Daoy (cell line): ENCODE measurements at places on chromosomes 6 and 20. TPM values are rescaled to one million over a fixed set of nuclear protein-coding genes. Genes with fewer than 3 reads are reported as not detected.

Gene ADGRF5
- 0.11 TPM in 1 of 2 replicates, not detected in the other for total RNA-seq

Gene MOXD1
- total RNA-seq = 0.71 and 0.97 TPM in 2 replicates

Gene FABP7
- total RNA-seq = not detected in 2 replicates

Gene RBM24
- 7.9 and 12.5 TPM in 2 replicates for total RNA-seq

Gene RRBP1
- total RNA-seq = 93.3 and 116 TPM in 2 replicates

Gene HLA-DMB
- total RNA-seq = 0.23 and 3.2 TPM in 2 replicates

Gene APCDD1L
- 2.8 and 3.2 TPM in 2 replicates for total RNA-seq

Gene FAXC
- total RNA-seq = 4.7 and 12.2 TPM in 2 replicates

Gene LBP
- total RNA-seq = not detected in 2 replicates

Gene WFDC2
- not detected in 2 replicates for total RNA-seq

Gene CRISP2
- total RNA-seq = 0.23 and 1.1 TPM in 2 replicates

Gene HLA-DOA
- total RNA-seq = 1.9 TPM in 1 of 2 replicates, not detected in the other

Gene TRIM31
- total RNA-seq = 0.11 TPM in 1 of 2 replicates, not detected in the other

Gene SERPINB6
- total RNA-seq = 38.7 and 46.4 TPM in 2 replicates

Gene MICA
- total RNA-seq = 34.9 and 44.1 TPM in 2 replicates

Gene FGD2
- total RNA-seq = not detected in 2 replicates

DNA sequence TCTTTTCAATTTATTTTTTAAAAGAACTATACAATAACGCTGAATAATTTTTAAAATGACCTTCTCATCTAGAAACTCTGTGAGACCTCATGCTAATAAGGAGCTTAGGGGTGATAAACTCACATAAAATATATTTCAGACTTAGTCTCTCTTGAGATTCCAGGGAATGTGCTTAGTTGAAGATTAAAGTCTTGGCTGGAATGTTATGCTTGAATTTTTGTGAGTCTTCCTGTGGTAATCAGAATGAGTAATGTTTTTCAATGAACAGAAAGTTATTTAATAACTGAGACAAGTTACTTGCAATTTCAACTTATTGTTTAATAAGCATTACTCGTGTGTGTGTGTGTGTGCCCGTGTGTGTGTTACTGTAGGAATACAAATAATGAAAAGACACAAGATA, 379.9 kb upstream of the EPHA7 start:
- DNase-seq = no peak

DNA sequence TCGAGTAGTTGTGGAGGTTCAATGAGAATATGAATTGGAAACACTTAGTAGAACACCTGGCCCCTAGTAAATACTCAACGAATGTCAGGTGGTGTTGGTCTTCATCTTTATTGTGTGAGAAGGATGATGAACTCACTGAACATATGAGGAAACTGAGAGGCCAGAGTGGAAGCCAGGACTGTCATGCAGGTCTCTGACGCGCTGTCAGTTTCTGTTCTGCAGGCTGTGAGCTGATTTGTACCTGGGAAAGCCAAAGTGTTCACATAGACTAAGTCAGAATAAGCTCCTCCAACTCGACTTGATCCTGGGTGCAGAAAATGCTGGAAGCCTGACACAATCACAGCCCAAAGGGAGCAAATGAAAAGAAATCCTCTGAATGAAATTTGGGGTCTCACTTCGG, 222.2 kb downstream of the LY86 start:
- DNase-seq = no peak

- DNase-seq = no peak
Measured at GRCh38 chr20:37081717-37082289, 14.0 kb downstream of the RBL1 start.

GRCh38 chr6:444653-445275, 53.2 kb downstream of the IRF4 start:
- peak; percentile 31 for DNase-seq

GRCh38 chr6:107811591-107812218, 12.4 kb downstream of the SCML4 start:
- peak; percentile 56 for DNase-seq

GRCh38 chr20:56411759-56412472, at the start of gene CASS4:
Gene CASS4 (plus strand): TSS chr20:56412260. CDS start chr20:56412459, 199 bp downstream.
- DNase-seq = peak; percentile 50

DNA sequence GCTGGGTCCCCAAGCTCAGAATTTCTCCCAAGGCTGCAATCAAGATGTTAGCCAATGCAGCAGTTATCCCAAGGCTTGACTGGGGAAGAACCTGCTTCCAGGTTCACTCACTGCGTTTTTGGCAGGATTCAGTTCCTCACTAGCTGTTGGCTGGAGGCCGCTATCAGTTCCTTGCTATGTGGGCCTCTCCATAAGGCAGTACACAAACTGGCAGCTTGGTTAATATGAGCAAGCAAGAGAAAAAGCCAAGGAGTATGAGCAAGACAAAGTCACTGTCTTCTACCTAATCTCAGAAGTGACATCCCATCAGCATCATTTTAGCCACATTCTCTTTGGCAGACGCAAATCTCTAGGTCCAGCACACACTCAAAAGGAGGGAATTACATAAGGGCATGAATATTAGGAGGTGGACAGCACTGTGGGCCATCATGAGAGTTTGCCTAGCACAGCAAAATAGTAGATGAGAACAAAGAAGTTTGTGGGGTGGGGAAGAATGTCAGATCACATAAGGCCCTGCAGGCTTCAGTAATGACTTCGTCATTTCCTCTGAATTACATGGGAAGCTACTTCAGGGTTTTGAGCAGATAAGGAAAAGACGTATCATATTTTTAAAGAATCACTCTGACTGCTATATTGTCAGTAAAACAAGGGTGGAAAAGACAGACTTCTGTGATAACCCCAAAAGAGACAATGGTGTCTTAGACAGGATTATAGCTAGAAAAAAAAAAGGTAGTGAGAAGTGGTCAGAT, 25.5 kb downstream of the LMBRD1 start:
- DNase-seq = no peak

DNA sequence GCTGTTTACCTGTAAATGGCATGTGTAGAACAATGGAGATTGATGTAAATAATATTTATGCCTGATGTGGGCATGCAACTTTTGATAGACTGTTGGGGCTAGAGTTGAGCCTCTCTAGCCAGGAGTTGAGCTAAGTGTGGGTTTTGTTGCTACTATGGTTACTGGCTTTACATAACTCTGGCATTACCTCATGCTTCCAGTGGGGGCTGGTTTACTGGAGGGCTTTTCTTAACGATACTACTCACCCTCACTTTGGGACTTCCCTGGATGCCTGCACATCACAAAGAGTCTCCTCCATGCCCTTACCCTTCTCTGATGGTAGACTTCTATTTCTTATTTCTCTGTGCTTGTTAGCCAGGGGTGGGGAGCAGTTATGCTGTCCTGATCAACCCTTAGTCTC, 524.6 kb upstream of the CDH4 start:
- no peak for DNase-seq

- DNase-seq = no peak
Measured at GRCh38 chr6:107592806-107593205, 102.9 kb downstream of the SOBP start.

DNA sequence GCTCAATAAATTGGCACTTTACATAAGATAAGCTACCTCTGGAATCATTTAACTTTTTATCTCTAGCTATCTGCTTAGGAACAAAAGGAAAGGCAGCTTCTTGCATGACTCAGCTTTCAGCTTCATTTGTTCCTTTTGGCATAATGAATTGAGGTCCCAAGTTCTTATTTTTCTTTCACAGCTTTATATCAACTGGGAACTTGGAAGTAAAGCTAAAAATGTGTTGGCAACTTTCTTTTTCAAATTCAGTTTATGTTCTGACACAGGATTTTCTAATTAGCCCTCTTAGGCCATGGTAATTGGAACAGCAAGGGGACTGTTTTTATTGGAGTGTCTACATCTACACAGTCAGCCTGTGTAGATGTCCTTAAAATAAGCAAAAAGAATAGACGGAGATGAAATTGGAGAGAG, 55.2 kb upstream of the MRAP2 start:
- DNase-seq = no peak

- no peak for DNase-seq
Measured at GRCh38 chr20:31875671-31876070, 5.2 kb downstream of the TTLL9 start.

GRCh38 chr20:25014816-25015215, 22.3 kb upstream of the APMAP start:
- DNase-seq = no peak

DNA sequence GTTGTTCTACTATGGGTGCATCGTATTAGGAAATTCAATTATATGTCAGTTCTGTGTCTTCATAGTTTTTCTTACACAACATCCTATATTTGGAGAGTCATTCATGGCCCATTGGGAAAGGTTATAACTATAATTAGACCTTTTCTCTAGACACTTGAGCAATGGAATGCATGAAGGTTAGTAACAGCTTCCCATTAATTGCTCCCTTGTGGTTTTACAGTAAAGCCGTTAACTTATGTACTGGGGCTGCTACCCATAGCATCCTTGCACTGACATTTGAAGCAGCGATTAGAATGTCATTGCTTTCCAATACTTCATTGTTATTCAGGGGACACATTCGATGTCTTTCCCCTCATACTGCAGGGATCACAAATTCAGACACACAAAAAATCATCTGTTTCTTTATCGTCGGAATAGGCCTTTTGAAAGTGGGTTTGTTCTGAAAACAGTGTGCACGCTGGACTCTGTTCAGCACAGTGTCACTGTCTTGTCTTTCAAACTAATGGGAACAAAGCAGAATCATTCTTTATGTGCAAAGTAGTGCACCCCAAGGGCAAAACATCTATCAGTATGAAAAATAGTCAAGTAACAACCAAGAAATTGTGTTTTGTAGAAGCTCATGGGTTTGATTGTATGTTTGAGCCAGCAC, 634.3 kb upstream of the MAP3K7 start:
- DNase-seq = no peak

GRCh38 chr6:143498428-143498827, 13.1 kb downstream of the FUCA2 start:
- DNase-seq = no peak

- no peak for DNase-seq
Measured at GRCh38 chr20:41094353-41095055, 42.8 kb upstream of the PLCG1 start.

DNA sequence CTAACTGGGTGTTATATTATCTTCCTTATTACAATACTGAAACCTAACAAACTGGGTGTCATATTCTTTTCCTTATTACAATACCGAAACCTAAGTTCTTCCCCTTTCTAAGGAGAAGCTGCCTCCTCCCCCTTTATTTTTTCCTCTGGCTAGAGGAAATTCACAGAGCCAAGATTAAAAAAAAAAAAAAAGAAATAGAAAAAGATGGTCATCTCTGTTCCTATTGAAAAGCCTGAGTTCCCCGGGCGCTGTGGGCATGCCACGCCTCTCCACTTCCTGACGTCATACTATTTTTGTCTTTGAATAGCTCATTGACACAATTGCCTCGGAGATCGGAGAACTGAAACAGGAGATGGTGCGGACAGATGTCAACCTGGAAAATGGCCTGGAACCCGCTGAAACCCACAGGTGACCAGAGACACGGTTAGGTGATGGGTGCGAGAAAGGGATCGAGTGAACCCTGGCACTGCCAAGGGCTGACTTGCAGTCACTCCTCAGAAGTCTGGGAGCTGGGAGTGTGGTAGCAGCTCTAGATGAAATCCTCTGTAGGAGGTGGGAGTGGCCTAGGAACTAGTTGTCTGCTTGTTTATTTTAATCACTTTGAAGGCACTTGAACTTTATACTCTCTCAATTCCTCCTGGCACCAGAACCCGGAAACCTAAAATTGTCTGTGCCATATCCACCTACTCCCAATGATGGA, 82.2 kb upstream of the NAA20 start:
- no peak for DNase-seq

- DNase-seq = no peak
Measured at GRCh38 chr20:41161886-41162285, 24.5 kb downstream of the PLCG1 start.

DNA sequence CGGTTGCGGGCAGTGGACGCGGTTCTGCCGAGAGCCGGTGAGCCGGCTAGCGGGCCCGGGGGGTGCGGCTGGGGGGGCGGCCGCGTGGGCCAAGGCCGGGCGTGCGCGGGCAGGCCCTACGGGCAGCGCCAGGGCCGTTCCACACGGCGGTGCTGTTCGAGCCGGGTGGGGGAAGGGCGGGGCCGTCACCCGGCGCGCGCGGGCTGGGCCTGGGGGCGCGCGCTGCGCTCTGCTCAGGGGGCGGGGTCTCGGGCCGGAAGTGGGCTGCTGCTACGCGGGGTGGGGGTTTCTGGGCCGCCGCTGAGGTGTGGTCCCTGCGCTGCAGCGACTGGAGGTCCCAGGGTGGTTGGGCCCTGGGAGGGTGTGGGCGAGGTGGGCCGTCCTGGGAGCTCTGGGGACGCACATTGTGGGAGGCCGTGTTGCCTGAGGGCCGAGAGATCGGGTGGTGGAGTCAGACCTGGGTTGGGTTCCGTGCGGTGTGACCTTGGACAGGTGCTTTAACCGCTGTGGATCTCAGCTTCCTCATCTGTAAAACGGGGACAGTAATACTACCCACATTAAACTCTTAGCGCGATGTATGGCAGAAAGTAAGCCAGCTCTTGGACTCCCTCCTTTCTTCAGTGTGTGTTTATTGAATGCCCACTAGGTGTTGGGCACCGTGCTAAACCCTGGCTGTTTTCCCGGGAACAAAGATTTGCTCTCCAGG, 391 bp downstream of the MAPRE1 start:
- no peak for DNase-seq

DNA sequence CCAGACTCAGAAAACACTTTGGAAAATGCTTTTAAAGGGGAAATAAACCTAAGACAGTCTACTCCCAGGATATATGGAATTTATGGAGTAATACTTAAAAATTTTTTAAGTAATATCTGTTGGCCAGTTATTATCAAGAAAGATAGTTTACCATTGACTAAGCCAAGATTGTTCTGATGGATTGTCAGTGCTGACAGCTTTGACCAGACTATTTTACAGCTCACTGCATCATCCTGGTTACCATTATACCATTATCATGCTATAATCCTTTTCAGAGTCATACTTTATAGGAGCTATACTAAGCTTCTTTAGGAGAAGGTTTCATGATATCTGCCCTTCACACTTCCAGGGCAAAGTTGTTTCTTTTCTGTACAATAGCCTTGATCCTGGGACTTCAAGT, 16.5 kb downstream of the GTF2H5 start:
- no peak for DNase-seq

GRCh38 chr6:104789770-104790190, 69.9 kb downstream of the HACE1 start:
- peak; percentile 27 for DNase-seq

- DNase-seq = no peak
Measured at GRCh38 chr20:60802676-60803075, 449.4 kb upstream of the CDH4 start.

- no peak for DNase-seq
Measured at GRCh38 chr20:40359131-40359912, 329.7 kb downstream of the MAFB start.

DNA sequence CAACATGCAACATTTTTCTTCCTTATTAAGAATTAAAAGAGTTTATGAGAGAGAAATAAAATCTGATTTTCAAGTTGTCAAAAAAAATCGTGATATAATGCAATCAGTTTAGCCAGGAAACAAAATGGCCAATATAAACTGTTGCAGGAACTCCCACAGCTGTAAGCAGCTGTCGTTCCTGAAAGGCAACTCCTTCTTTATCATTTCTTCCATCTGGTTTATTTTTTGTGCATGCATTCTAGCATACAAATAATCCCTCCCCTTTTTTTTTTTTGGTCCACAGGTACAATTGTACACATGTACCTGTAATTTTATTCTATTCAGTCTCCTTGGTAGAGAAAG, 19.7 kb downstream of the TRAF3IP2 start:
- no peak for DNase-seq

GRCh38 chr20:52828199-52828598, 144.0 kb upstream of the TSHZ2 start:
- DNase-seq = no peak

- no peak for DNase-seq
Measured at GRCh38 chr6:2381872-2382661, 136.7 kb upstream of the GMDS start.
